Effector memory CD4-positive, alpha-beta T cell (primary cell): ENCODE measurements at places on chromosomes 1 and 21.

GRCh38 chr21:18147678-18148077 is 97.0 kb upstream of the CHODL start:
- DNase-seq = no peak

DNA sequence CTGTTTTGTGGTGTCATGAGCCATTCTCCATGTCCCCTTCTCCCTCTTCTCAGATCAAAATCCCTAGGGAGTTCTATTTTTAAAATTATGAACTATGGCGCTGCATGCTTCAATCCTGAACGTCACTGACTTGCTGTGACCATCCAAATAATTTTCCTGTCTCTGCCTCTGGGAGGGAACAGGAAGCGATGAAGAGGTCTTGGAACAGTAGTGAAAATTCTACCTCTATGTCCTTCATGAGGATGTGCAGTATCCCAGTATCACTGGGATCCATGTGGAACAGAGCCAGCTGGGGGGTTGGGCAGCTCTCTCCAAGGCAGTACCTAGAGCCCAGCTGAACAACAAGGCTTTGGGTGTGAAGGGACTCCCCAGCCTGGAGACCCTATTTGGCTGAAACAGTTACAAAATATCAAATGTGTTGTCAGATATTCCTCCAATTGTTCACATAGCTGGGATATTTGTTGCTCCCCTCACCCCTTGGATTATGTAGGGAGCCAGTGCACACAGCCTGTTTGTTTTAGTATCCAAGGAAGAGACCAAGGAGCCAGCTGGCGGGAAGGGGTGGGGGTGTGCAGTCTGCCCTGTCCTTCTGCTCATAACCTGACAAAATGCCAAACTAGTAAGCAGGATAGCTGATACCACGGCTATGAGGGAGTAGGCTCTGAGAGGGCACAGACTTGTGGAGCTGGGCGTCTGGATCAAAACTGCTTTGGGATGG is 7.6 kb downstream of the DCLRE1B start:
- DNase-seq = no peak

GRCh38 chr21:28104346-28104745 is 888.3 kb downstream of the LTN1 start:
- DNase-seq = no peak

DNA sequence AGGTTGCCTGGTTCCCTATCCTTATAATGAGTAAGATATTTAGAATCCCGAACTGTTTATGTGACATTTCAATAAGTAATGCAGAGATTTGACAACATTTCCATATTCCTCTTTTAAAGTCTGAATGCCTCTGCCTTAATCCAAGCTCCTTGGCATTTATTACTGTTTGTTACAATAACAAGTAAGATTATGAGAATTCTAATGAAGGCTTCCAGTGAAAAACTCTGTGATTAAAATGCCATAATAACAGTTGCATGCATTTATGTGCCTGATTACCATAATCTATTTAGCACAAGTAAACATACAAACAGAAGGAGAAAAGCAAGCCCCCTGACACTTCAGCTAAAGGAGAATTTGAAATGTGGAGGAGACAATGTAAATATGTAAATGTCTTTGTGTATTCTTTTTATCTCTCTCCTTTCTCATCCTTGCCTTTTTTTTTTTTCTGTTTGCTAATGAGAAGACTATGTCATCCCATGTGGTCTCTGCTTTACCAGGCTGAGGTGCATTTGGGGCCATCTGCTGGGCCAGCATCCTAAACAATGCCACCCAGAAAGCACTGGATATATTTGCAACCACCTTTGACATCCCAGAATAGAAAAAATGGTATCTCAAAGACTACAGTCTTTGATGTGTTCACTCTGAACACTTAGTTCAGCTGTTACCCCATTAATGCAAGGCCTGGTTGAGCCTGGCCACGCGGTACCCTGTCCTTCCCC is 17.2 kb upstream of the OLIG2 start:
- no peak for DNase-seq

- no peak for DNase-seq
Observed at GRCh38 chr1:213256438-213257087, 205.5 kb downstream of the RPS6KC1 start.

GRCh38 chr21:14520535-14520934 is 25.6 kb downstream of the SAMSN1 start:
- no peak for DNase-seq

DNA sequence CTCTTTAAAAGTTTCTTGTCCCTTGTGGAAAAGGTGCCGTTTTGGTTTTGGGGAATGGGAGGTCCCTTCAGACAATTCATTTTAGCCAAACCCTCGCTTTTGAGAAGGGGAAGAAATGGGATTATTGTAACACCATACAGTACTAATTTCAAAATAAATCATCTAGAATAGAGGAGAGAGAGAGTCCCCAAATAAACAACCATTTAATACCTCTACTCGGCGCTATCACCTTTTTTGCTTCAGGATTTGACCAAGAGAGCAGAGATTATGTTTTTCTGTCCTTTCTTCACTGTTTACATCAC is 770 bp upstream of the RC3H1 start:
- no peak for DNase-seq

GRCh38 chr21:38742580-38743260 is 63.0 kb upstream of the ETS2 start:
- no peak for DNase-seq

GRCh38 chr1:163744301-163744887 is 422.6 kb downstream of the NUF2 start:
- DNase-seq = no peak

DNA sequence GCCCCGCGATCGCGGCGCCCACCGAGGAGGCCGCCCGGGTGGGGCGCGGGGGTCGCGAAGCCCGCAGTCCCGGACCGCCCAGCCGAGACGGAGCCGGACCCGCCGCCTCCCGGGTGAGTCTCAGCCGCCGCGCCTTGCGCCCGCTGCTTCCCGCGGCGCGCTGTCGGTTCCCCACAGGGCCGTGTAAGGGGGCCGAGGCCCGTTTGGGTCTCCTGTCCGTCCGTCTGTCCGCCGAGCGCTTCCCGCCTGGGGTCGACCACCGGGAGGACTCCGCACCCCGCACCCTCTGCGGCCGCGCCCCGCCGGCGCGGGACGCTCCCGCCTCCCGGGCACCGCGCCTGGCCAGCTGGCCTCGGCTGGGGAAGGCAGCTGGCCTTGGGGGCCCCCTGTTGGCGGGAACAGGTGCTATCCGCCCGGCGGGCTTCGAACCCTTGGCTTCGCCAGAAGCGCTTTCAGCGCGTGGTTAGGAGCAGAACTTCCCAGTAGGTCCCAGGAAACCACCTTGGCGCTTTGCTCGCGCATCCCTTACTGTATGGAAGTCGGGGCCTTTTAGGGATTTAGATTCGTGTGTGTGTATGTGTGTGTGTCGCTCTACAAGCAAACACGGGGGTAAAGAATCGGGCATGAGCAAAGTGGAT is 414 bp downstream of the TMEM51 start:
- DNase-seq = no peak

- DNase-seq = peak; percentile 79
Observed at GRCh38 chr21:41361786-41362604, at the start of gene MX2. MX2 (plus strand) TSS chr21:41362027; CDS start chr21:41376907, 14,880 bp downstream.

GRCh38 chr1:38533772-38534472 is 325.6 kb downstream of the RRAGC start:
- DNase-seq = no peak

DNA sequence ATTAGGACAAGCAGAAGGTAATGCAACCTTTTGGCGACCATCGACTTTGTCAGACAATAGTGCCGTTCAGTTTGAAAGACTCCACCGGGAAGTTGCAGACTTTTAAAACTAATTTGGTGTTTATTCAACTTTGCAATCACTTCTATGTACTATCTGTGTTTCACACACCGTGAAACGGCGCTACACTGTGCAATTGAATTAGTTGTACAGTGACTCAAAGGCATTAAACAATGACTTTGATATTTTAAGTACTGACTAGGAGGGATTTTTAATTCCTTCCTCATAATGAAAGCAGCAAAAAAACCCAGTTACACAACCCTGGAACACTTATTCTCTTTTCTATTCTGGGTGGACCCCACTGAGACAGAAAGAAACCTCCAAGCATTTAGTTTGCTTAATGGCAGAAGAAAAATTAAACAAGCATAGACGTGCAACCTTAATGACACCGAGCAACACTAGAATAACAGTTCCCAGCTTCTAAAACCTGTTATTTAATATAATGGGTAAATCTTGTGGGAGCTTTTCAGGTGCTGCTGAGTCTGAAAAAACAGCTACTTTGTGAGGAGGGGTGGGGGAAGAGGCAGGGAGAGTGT is 176.8 kb downstream of the LMO4 start:
- DNase-seq = no peak

- no peak for DNase-seq
Observed at GRCh38 chr1:204212715-204213114, 1.1 kb downstream of the GOLT1A start.

DNA sequence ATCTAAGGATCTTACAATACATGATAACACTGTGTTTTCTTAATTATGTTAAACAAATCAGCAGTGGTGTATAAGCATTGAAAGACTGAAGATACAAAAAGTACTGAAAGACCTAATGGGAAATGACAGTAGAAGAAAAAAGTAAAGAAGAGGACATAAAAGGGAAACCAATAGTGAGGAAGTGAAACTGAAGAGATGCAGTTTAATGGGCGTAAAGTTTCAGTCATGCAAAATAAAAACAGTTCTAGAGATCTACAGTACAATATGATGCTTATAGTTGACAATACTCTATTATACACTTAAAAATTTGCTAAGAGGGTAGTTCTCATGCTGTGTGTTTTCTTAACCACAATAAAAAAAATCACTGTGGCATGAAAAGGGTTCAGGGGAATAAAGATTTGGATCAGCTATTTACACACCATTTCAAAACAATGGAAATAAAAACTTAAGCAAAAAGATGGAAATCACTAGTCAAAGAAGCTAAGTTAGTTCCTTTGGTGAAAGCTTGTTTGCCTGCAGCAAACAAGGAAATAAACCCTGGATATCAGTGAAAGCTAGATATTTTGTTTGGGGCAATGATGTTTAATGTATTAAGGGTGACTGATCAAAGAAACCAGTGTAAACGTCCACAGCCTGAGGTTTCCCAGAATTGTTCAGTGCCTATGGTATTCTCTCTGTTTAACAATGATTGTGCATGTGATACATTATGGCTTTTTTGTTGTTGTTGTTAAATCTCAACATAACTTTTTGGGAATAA is 1160.8 kb upstream of the ADGRL2 start:
- DNase-seq = no peak

GRCh38 chr1:183275322-183275721 is 89.3 kb downstream of the LAMC2 start:
- DNase-seq = no peak

GRCh38 chr1:98964198-98964597 is 40.5 kb downstream of the PLPPR5 start:
- DNase-seq = no peak

GRCh38 chr1:235391874-235392273 is 24.6 kb downstream of the TBCE start:
- no peak for DNase-seq

DNA sequence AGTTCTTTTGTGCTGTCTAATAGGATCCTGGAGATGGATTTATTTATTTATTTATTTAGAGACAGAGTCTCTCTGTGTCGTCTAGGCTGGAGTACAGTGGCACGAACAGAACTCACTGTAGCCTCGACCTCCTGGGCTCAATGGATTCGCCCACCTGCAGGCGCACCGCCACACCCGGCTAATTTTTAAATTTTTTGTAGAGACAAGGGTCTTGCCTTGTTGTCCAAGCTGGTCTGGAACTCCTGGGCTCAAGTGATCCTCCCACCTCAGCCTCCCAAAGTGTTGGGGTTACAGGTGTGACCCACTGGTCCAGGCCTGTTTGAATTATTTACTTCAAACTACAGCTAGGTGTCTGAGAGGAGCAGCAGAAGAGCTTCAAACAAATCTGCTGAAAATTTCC is 9.6 kb upstream of the SPEN start:
- no peak for DNase-seq

GRCh38 chr1:46396441-46397398 is 2.6 kb downstream of the FAAH start:
- DNase-seq = no peak

DNA sequence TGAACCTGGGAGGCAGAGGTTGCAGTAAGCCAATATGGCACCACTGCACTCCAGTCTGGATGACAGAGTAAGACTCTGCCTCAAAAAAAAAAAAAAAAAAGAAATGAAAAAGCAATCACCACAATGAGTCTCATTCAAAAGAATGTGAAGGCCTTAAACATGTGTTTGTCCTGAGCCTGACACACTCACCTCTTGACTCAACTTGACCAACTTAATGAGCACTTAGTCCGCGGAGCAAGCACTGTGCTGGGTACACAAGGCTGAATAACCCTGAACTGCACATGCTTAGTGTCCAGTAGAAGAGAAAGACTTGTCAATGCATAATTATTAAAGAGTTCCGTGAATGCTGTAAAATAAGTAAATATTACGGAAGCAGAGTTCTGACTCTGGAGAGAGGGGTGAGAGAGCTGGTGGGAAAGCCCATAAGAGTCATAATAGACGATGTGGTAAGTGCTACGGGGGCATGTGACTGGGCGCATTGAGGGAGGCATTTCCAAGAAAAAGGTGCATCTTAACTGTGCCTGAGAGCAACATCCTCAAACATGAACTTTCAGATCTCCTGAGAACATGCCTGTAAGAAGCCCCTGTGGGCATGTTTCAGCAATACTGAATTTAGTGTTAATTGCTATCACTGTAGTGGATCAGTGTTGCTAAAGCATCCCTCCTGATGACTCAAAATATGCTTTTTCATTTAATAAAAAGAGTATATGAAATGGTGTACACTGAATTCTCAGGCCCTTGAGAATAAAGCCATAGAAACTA is 27.2 kb downstream of the MCOLN2 start:
- DNase-seq = no peak

- no peak for DNase-seq
Observed at GRCh38 chr1:106962591-106962990, 93.9 kb upstream of the PRMT6 start.

DNA sequence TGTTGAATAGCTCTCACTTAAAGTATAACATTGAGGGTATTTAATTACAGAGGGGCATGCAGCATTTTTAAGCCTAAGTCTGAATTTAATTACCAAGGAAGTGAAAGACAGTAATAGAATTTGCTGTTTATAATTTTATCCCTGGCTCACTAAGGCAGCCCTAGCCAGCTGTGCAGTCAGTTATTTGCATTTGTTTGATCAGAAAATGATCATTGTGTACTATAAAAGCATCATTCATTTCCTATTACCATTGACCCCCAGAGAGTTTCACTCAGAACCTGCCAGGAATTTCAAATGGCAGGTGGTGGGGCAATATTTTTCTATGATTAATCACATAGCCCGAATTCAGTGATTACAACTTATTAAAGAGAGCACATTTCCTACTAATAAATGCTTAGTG is 277.1 kb upstream of the KAZN start:
- no peak for DNase-seq

DNA sequence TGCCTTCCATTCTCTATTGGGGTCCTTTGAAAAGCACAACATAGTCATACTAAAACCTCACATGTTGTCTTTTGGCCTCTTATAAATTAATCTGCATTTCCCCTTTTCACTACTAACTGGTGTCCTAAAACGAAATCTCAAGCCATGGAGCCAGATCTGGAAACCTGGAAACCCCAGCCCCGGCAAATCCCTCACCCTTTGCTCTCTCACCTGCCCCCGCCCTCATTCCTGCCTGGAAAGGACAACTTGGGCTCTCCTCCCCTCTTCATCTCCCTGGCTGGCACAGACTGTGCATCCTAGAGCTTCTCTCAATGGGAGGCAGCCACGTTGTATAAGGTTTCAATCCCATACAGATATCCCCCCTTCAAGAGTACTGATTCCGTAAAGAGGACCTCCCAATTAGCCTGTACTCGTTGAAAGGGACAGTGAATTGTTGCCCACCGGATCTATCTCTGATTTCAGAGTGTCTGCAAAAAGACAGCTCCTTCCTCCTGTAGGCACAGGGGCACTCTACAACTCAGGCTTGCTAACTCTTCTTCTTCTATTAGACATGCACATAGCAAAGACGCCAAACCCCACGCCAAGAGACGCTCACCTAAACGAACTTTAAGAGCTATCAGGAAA is 1.4 kb downstream of the DUSP10 start:
- no peak for DNase-seq
